ENCODE measurements at places on chromosomes 3 and 15. TPM values are rescaled to one million over a fixed set of nuclear protein-coding genes. Genes with fewer than 3 reads are reported as not detected.

DNA sequence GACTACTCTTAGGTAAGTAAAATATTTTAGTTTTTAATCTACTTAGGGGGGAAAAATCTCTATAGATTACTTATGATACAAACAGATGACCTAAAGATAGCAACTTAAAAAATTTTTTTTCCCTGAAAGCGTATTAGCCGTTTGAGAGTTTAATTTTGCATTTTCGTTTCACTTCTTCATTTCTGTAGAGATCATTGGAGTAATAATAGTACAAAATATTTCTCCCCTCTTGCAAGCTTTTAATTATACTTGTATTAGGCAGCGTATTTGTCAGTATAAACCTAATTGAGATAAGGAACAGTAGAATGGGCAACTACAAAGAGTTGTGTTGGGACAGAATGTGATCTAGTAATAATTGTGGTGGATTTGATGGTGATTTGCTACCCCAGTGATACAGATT lies 10.3 kb downstream of the SKIL start:
- no peak for DNase-seq

Gene SSR3
- 521 TPM for total RNA-seq

- no peak for DNase-seq
Measured at GRCh38 chr3:22453906-22454535, 703.0 kb upstream of the ZNF385D start.

DNA sequence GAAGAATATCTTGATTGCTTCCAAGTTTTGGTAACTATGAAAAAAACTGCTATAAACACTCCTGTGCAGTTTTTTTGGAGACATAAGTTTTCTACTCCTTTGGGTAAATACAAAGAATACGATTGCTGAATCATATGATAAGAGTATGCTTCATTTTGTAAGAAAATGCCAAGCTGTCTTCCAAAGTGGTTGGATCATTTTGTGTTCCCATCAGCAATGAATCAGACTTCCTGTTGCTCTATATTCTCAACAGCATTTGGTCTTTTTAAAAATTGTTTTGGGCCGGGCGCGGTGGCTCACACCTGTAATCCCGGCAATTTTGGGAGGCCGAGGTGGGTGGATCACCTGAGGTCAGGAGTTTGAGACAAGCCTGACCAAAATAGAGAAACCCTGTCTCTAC lies 14.5 kb downstream of the BTD start:
- DNase-seq = no peak

Gene CHRNA5
- total RNA-seq = 2.2 TPM

DNA sequence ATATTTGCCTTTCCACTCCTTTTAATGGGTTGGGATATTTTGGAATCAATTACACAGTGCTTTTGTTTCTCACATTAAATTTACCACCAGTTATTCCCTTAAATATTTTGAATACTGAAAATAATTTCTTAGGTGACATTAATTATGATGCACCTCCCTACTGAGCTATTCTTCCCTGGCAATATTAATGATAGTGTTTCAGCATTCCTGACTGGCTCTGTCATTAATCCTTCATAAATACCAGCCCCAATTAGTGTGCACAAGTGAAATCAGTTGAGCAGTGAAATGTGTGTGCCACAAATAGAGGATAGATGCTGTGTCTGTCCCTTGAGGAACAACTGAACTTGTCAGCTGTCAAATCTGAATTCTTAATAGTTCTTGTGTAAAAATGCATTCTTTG lies 304.0 kb downstream of the CACNA2D3 start:
- DNase-seq = no peak

Gene RBP2
- not detected for total RNA-seq

DNA sequence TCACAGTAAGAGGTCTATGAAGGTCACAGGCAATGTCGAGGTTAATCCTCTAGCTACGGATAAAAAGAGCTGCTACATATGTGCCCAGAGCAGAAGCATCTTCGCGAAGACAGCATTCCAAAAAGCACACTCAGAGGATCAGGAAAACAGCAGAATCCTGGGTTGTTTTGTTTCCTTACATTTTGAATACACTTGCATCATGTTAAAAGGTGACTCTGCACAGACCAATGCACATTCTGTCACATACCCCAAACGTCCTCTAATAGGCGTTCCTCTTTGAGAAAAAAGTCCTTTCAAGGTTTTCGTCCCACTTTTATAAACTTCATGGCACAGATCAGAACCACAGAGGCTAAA lies 52.7 kb downstream of the VGLL4 start:
- DNase-seq = no peak

Gene OSBPL10
- total RNA-seq = 68.7 TPM

DNA sequence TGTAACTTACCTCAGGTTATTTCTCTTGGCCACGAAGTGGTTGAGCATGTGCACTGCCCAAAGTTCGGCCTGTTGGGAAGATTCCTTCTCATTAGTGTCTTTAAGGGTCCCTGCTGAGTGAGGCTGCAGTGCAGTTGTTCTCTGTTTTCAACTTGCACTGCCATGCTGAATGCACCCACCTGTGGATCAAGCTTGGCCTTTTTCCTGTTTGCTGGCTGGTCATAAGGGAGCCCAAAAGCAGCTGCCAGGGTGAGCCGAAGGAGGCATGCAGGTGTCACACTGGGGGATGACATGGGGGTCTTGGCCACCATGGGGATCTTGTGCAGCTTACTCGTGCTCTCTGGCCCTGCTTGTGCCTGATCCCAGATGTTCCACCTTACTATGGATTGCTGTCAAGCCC lies 46.1 kb upstream of the RAF1 start:
- DNase-seq = no peak

GRCh38 chr15:68208636-68209240 lies 3.6 kb upstream of the CALML4 start:
- DNase-seq = no peak

DNA sequence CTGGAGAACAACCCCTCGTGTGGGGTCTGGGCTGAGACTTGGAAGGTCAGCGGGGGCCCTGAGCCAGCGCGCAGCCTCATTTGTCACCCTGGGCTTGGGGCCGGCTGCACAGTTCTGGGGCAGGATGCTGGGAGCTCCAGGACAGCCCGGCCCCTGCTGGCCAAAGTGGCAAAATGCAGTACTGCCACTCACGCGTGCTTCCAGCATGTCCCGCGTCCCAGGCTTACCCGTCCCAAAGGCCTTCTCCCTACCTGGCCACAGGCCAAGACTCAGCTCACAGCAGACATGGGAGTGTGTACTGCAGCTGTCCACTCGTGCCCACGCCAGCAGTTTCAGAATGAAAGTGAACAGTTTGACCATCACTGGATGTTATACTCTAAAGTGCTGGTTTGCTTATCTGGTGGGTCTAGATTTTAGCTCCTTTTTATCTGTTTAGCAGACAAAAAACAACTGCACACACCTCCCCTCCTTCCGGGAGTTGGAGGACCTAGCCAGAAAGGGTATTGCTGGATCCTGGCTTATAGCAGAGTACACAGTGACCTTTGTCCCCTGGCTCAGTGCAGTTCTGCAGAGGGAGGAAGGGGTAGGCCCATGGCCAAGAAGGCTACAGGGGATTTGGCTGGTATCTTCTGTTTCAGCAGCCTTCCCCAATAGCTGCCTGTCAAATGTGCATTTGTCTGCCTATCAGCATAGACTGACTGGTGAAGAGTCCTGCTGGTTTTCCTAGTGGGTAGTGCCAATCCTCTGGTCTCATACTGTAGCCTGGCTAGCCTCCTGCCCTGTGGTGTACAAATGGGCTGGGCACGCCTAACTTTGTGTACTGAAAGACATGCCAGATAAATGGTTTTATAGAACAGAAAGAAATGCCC lies 23.2 kb upstream of the IP6K2 start:
- DNase-seq = peak; percentile 54

DNA sequence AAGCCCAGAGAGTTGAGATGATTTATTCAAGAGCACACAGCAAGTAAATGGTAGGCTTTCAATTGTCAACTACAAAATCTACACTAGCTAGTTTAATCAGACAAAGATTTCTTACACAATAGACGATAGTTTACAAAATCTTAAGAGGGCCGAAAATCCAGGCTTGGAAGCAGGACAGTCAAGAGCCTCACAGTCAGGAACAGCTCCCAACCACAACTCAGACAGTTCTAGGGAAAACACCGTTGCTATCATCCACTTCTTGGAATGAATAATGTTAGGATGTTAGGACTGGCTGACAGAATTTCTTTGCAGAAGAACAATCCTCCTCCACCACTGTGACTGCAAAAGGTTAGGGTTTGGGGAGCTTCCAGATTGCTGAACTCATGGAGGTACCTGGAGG lies 290.8 kb upstream of the ZPLD1 start:
- DNase-seq = no peak

DNA sequence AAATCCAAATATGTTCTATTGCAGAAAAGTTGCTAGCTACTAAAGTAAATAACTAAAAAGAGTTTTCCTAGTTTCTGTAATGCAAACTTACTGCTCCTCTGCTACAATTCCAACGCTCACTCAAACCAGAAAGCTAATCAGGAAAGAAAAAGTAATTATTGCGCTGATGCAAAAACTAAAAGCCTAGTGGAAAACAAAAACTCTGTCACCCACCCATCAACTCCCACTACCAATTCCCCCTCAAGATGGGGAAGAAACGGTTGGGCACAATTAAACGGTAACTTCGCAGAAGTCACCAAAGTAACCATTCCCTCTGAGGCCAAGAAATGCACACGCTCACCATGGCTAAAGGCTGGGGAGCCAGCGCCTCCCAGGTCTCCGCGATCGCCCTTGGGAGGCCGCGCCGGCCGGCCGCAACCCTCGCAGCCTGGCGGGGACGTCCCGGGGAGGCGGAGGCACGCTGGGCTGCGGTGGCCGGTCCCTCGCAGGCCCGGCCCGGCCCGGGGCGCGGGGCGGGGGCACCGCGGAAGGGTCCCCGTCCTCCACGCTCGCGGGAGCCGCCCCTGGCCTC lies 684 bp downstream of the SLTM start:
- no peak for DNase-seq

GRCh38 chr15:88920186-88920891 lies 7.2 kb upstream of the MFGE8 start:
- peak; percentile 74 for DNase-seq

DNA sequence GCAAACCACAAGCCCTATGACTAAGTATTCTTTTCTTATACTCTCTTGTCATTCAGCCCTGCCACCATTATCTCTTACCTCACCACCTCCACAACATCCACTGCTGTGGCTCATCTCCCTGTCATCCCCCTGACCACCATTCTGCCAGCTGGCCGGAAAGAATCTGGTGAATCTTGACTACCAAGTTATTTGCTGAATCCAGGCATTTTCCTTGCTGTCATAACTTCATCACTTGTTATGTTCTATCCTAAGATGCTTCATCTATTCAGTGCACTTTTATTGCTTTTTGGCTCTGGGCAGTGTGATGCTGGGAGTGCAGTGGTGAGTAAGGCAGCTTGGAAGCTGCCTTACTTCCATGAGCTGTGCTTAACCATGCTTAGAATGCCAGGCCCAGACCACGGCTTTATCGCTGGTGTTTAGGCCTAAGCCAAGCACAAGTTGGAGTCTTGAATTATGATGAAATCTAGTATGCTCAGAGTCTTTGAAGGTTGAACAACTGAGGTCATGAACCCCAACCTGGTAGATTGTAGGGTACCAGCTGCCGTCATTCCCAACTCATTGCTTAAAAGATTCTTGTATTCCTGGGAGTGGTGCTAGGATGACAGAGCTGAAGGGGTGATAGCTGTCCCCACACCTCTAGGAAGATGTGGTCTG lies 27.0 kb upstream of the APH1B start:
- DNase-seq = peak; percentile 98

Gene CNTN4
- total RNA-seq = not detected

- peak; percentile 73 for DNase-seq
Measured at GRCh38 chr3:67386451-67386850, 268.0 kb downstream of the SUCLG2 start.

GRCh38 chr3:37741644-37742043 lies 120.0 kb upstream of the CTDSPL start:
- DNase-seq = peak; percentile 42

DNA sequence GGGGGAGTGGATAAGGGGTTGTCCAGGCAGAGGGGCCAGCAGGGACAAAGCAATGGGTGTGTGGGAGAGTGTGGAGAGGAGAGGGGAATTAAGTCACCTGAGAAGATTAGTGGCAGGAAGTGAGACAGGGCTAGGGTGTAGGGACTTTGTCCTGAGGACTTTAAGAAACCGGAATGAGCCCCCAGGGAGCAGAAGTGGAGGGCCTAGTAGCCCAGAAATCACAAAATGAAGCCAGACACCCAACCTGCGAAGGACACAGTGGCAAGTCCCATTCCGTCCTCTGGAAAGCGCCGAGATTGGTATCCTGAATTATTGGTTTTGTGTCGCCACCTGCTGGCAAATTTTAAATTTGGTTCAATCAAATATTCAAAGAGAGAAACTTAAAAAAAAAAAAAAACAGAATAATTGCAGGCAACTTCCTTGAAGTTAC lies 78.0 kb upstream of the SLC25A36 start:
- DNase-seq = peak; percentile 43

DNA sequence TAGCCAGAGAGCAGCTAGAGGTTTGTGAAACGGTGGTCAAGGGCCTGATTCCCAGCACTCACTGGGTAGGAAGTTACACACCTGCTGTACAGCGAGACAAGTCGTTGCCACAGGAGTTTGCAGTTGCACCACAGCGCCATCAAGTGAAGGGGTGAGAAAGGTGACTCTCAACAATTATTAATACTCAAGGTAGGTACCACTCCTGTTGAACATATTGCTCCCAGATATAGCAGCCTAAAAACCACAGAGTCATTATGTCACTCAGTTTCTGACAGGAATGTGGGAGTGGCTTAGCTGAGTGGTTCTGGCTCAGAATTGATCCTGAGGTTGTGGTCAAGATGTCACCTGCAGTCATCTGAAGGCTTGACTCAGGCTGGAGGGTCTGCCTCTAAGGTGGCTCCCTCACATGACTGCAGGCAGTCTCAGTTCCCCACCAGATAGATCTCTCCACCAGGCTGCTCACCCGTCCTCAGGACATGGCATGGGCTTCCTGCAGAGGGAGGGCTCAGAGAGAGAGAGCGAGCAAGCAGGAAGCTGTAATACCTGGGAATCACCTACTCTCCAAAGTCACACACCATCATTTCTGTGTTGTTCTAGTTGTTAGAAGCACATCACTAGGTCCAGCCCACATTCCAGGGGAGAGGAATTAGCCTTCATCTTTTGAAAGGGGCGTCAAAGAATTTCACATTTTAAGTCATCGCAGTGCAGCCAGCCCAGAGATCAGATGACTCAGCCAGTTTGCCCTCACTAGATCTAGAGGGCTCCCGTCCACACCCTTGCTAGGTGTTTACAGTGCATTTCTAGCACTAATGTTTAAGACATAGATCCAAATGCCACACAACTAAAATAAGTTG lies 17.0 kb upstream of the ANO10 start:
- peak; percentile 58 for DNase-seq

DNA sequence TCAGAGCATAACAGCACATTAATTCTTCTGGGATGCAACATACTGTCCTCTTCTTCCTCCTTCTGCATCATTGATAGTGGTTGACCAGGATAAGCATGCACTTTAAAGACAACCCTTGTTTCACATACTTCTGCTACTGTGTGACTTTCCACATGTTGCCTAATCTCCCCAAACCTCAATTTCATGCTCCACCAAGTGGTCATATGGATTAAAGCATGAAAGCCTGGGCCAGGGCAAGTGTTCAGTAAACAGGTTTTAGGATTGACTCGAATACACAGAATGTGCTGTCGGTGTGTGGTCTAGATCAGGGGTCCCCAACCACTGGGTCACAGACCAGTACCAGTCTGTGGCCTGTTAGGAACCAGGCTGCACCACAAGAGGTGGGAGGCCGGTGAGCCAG lies 22.5 kb upstream of the BFSP2 start:
- peak; percentile 42 for DNase-seq

Gene HTR3E
- total RNA-seq = not detected

GRCh38 chr15:88835646-88836045 lies 32.4 kb downstream of the ACAN start:
- DNase-seq = peak; percentile 80
